Activated CD8-positive, alpha-beta memory T cell treated with anti-CD3 and anti-CD28 coated beads for 1 hour (primary cell): ENCODE measurements at places on chromosomes 7 and 10.

DNA sequence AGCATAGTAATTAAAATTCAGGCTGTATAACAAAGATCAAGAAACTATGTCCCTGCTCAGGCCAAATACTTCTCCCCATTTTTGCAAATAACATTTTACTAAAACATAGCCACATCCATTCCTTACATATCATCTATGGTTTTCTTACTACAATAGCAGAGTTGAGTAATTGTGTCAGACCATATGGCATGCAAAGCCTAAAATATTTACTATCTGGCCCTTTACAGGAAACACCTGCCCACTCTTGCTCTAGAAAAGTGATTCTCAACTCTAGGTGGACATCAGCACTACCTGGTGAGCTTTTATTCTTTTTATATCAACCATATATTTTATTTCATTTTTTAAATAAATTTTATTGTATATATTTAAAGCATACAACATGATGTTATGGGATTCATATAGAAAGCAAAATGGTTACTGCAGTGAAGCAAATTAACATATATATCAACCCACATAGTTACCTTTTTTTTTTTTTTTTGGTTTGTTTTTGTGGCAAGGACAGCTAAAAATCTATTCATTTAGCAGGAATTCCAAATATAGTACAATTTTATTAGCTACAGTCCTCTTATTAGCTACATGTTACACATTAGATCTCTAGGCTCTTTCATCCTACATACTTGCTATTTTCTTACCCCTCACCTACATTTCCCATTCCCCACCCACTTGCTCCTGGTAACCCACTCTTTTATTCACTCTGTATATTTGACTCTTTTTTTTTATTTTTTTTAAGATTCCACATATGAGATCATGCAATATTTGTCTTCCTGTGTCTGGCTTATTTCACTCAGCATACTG lies 19.6 kb downstream of the ABI1 start:
- DNase-seq = no peak

DNA sequence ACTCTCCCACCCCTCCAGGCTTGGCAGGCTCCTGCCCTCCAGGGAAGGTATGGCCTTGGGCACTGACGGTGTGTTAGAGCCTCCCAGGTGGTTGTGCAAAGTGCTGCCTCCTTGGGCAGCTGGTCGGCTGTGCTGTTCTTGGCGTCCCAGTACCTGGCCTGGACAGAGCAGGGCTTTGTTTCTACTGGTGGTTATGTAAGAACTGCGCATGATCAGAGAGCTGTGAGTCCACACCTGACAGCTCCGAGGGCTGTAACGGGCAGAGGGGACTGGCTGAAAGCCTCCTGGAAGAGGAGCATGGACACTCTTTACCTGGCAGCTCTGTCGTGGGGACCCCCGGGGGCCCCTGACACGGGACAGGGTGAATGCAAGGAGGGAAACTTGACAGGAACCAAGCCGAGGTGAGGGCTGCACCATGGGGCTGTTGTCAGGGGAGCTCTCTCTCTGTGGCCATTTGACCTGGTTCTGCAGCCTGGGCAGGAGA lies 3.1 kb upstream of the SFRP5 start:
- DNase-seq = no peak

DNA sequence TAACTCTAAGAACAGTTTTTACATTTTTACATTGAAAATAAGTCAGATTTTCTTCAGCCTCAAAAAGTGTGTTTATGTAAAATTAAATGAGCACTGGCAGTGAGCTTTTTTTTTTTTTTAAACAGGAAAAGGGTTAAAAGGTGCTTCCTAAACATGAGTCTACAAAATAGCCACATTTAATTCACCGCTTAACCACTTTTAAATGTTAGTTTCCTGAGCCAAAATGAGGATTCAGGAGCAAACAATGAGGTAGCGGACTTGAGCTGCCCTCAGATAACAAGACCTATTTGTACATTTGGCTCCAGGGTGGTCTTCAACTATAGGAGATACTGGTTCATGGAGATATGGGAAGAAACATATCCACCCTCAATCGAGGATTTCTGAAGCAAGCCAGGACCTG lies 22.8 kb downstream of the AKR1C3 start:
- DNase-seq = no peak

DNA sequence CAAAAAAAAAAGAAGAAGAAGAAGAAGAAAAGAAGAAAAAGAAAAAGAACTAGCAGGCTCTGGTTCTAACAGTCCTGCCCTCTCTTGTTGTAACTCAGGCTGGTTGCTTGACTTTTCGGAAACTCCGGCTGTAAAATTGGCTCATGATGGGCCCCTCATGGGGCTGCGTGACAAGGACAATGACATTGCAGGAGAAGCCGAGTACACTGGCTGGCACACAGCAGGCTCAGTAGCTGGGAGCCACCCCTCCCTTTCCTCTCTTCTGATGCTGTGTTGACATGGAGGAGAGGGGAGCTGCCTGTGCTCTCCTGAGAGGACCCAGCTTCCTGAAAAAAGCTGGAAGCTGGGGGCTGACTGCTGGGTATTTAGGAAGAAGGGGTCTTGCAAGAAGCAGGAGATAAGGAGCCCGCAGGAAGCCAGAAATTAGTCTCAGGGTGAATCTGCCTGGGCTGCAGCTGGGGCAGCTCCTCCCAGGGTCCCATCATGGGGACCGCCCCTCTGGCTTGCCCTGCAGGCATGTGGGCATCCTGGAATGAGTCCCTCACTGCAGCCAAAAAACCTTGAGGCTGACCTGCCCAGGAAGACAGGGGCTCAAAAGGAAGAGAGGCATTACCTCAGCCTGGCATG lies 14.6 kb upstream of the GPR26 start:
- no peak for DNase-seq

GRCh38 chr7:19091550-19092200 lies 25.8 kb downstream of the TWIST1 start:
- DNase-seq = no peak

GRCh38 chr7:131032786-131033185 lies 294.9 kb upstream of the MKLN1 start:
- no peak for DNase-seq

DNA sequence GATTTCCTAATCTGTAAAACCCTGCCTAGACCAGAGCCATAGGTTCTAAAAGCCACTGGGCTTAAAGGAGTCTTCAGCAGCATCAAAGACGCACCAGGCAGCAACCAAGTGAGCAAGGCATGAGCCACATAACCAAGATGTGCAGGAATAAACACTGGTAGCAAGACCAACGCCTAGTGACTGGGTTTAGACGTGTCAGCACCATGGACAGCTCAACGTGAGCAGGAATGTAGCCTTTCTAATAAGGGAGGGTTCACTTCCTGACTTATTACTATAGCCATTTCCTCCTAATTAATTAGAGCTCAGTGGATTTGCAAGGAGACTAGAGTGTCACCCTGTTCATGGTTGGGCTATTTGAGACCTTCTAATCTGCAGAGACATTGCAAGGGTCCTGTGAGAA lies 223.7 kb downstream of the LHFPL3 start:
- DNase-seq = no peak

DNA sequence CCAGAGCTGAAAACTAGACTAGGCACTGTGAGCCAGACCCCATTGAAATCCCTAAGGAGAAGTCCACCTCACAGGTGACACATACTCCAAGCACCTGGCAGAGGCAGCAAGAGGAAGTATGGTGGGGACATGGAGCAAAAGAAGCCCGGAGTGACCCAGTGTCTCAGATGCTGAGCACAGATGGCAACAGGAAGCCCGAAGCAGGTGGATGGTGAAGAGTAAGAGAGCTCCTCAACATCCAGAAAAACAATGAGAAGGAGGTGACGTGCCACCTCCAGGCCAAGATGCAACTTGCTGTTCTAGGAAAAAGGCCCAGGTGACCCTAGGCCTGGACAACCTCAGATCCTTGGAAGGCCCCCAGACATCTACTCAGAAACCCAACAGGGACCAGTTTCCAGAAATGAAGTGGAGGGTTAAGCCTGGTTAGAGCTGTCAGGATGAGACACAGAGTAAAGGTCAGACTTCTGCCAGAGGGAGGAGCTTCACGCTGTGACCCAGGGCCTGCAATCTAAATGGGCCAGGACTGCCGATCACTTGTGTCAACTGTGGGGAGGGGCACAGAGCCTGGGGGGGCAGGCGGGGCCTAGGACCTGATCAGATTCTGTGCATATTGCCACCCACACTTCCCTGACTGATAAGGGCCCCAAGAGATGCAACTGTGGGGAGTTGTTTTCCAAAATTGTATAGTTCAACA lies 2.4 kb upstream of the COBL start:
- DNase-seq = no peak

DNA sequence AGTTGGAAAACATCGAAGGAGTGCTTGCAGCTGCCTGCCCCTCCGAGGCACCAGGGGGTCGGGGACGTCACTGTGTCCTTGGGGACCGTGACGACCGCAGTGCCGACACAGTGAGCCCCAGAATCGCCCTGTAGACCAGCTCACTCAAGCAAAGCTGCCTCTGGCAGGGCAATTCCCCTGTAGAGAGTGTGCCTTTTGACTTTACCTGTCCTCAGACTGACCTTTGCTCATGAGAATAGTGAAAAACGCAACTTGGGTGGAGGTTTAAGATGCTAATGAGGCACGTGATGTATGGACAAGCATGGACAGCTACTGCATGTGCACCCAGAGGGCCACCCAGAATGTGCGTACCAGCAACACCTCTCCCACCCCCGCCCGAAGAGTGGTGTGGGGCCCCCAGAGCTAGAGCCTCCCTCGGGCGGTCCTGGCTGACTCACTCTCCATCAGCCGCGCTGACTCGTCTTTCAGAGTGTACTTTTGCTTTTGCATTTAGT lies 271.9 kb downstream of the ADARB2 start:
- no peak for DNase-seq
